ENCODE measurements at places on chromosomes 7 and 10.

DNA sequence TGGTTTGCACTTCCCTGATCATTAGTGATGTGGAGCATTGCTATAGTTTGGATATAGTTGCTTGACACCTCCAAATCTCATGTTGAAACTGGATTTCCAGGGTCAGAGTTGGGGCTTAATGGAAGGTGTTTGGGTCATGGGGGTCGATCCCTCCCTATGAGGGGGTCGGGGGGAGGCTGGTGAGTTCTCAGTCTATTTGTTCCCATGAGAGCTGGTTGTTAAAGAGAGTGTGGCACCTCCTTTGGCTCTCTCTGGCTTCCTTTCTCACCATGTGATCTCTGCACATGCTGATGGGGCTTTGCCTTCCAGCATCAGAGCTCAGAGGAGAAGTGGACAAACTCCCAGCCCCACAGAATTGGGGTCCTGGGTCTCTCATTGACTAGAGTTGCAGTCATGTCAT, 36.8 kb upstream of the BAMBI start:
- no peak for DNase-seq

DNA sequence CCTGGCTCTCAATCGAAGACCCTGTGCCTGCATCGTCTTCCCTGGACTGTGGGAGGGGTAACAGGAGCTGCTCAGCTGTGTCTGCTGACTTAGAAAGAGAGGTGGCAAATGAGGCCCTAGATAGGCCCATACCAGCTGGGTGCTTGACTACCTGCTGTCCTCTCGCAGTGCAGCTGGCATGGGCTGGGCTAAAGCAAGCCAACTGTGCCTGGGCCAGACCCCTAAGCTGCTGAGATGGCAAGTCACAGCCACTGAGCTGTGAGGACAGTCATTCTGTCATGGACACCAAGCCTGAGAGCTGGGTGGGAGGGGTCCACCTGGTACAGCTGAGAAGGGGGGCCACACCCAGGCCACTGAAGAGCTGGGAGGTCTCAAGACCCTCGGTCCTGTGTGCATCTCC, 45.8 kb upstream of the AQP1 start:
- DNase-seq, result no peak

- no peak for DNase-seq
These were observed 27.8 kb upstream of the CDHR3 start for GRCh38 chr7:105935250-105935649.

DNA sequence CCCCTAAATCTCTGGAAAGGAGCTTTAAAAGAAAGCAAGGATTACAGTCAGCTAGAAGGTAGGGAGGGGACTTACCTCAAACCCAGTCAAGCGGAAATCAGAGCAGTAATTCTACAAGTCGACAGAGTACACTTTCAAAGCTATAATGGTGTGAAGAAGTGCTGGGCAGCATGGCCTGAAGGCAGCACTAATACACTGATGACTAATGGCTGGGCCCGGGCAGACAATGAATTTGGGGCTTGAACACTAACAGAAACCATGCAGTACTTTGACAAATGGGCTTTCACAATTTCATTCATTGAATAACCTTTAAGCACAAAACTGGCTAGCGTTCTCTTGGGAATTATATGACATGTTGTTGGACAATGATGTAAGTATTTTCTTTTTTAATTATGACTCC, 4.7 kb downstream of the GLI3 start:
- DNase-seq, result no peak

- no peak for DNase-seq
These were observed 239.0 kb upstream of the ANKRD30A start for GRCh38 chr10:36886303-36886891.

DNA sequence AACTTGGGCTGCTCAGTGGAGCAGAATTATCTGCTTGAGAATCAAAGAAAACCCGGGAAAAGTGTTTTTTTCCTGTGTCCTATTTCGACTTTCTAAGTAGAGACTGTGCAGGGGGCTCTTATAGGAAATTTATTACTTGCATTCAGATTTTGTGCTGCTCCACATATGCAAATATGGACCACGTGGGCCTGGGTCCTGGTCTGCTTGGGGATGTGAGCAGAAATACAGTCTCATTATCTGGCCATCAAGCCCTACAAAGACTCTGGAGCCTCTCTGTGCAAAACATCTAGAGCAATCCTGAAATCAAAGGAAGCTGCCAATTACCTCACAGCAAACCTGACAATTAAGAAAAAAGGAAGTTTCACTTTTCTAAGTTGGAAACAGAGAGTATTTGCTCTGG, 216.9 kb downstream of the LRMDA start:
- DNase-seq, result no peak

GRCh38 chr10:123287594-123288247, 133.5 kb downstream of the BUB3 start:
- no peak for DNase-seq

GRCh38 chr10:71344993-71345480, 26.0 kb downstream of the SLC29A3 start:
- no peak for DNase-seq

DNA sequence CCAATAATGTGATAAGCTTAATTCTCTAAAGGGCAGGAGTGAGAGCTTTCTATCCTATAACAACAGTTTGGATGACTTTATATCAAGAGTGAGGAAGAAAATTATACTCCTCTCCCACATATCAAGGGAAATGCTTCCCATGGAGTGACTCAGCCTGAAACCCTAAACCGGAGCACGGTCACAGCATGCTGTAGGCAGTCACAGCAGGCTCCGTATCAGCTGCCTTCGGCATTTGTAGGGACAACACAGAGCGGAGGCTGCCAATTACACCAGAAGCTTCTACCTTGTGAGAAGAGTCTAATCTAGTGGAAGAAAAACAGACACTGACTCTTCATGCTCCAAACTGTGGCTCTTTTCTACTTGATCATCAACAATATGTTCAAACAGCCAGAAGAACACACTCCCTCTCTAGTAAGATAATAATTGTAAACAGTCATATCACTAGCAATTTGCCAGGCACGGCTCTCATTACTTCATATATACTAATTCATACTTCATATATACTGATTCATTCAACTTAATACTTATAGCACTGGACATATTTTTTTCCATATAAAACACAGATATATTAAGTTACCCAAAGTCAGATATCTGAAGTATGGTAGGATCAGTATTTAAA, 65.9 kb downstream of the DGKB start:
- no peak for DNase-seq

GRCh38 chr10:119786117-119786769, 60.4 kb downstream of the INPP5F start:
- no peak for DNase-seq

DNA sequence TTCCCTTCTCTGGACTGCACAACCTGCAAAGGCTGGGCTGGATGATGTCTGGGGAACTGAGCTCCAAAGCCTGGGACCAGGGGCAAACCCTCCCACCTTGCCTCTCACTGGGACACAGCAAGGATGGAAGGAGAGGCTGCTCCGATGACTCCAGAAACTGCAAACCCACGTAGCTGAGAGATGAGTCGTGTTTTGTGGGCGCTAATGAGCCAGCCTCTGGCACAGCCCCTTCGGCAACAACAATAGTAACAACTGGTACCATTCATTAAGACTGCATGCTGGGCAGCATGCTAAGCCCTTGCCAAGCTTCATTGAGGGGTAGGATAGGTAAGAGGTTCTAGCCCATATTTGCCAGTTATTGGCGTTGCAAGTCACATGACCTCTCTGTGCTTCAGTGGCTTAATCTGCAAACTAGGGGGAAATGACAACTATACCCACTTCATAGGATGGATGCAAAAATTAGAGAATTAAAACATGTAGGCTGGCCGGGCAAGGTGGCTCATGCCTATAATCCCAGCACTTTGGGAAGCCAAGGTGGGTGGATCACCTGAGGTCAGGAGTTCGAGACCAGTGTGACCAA, 145.9 kb downstream of the SH3PXD2A start:
- DNase-seq, result no peak

DNA sequence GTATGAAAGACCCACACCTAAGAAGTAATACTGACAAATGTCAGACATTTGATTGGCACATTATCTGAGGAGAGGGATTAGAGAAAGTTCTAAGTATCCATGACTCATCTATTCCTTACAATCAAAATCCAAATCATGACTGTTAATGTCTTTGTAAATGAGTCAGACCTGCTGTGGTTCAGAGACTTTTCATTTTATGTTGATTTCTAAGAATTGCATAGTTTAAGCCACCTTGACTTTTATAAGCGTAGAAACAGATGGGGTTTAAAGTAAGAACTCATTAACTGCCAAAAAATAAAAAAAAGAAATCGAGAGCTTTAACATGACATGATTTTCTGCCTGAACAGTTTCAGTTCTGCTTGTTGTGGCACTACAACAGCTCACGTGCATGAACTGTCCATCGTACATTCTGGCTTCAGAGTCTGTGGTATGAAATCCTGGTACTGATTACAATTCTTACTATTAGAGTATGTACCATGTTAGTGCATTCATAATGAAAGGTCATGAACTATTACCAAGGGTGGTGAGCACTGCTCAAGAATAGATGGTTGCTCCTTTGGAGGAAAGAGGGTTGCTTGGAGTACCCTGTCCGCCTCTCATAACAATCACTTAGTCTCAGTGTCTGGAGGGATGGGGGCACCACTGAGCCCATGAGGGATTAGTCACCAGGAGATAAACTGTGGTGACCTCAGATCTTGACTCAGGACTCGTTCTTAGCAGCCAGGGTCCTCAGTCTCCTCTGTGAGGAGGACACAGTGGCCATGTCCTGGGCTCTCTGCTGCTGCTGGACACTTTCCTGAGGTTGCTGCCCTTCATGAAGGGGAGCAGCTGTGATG, 42.2 kb downstream of the ACSM6 start:
- DNase-seq, result no peak

- no peak for DNase-seq
These were observed 629.1 kb downstream of the SORCS1 start for GRCh38 chr10:106535304-106535953.

DNA sequence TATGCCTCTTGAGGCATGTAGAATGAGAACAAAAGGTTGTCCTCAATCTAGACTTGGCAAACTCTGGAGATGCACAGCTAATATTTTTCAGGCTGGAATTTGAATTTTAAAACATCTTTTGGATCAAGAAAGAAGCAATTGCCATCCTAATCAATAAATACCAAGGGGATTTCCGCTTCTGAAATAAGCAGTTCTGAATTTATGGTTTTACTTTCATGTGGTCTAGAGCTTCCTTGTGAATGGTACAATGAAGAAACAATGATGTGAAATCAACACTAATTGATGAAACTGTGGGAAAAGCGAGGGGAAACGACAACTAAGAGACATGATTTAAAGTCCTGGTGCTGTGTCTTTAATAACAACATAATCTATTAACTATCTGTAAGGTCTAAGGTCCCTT, 1202.7 kb downstream of the SORCS3 start:
- no peak for DNase-seq

- DNase-seq, result no peak
These were observed 904.6 kb upstream of the SORCS1 start for GRCh38 chr10:108069096-108069495.

DNA sequence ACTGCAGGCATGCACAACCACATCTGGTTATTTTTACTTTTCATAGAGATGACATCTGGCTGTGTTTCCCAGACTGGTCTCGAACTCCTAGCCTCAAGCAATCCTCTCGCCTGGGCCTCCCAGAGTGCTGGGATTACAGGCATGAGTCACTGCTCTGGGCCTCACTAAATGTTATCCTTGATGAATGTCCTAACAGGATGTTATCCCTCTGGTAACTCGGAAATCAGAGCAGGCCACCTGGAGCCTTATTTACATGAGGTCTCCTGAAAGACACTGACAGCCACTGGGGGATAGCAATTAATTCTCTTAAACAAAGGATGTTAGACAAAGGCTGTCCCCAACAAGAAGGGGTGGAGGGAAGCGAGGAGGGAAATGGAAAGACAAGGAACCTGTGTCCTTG, 4.5 kb upstream of the ZNF438 start:
- DNase-seq, result no peak

GRCh38 chr7:99739699-99740572, 4.9 kb upstream of the CYP3A7 start:
- no peak for DNase-seq

DNA sequence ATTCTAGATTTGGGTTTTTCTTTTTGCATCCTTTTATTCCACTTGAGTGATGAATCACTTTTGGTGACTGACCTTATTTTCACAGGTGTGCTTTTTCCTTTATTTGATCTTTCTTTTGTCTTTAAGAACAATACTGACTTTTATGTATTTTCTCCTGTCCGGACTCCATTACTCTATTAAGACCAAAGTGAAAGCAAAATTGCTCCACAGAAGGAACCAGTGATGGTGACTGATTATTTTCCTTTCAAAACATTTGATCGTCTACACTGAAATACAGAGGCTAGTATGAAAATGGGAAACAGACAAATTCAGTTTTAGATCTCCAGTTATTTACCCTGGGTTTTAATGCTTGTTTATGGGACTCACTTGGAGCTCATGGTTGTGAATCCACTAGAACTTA, 15.5 kb downstream of the EXOC4 start:
- DNase-seq, result no peak

GRCh38 chr10:133161486-133162109, 1.6 kb downstream of the KNDC1 start:
- DNase-seq, result no peak

- DNase-seq, result no peak
These were observed 61.5 kb downstream of the INSIG1 start for GRCh38 chr7:155358948-155359712.

All from activated gamma-delta T cell treated with Interleukin-2 at 50 U/mL for 16 hours (primary cell).